ENCODE measurements at places on chromosomes 12 and 14. TPM values are rescaled to one million over a fixed set of nuclear protein-coding genes. Genes with fewer than 3 reads are reported as not detected.

The GLT8D2 gene
- total RNA-seq: not detected

The PPFIBP1 gene
- 15.0 TPM for total RNA-seq

The TMEM132D gene
- total RNA-seq: not detected

- DNase-seq: no peak
Measured at GRCh38 chr12:1995205-1995896, 8.9 kb downstream of the DCP1B start.

- peak; percentile 73 for DNase-seq
Measured at GRCh38 chr12:4273652-4274395, at the start of gene CCND2. CCND2 (plus strand) TSS chr12:4273762; CDS start chr12:4274041, 279 bp downstream.

GRCh38 chr14:51929166-51929565 is 60.2 kb upstream of the RTRAF start:
- DNase-seq: no peak
